Spleen (tissue), 13 donors: ENCODE measurements at places on chromosomes 6 and 20. TPM values are rescaled to one million over a fixed set of nuclear protein-coding genes. Genes with fewer than 3 reads are reported as not detected.

The KCNS1 gene
- polyA plus RNA-seq: not detected

The SLC18B1 gene
- 15.0 TPM for polyA plus RNA-seq

The NR2E1 gene
- polyA plus RNA-seq: not detected

The PDYN gene
- polyA plus RNA-seq: not detected

DNA sequence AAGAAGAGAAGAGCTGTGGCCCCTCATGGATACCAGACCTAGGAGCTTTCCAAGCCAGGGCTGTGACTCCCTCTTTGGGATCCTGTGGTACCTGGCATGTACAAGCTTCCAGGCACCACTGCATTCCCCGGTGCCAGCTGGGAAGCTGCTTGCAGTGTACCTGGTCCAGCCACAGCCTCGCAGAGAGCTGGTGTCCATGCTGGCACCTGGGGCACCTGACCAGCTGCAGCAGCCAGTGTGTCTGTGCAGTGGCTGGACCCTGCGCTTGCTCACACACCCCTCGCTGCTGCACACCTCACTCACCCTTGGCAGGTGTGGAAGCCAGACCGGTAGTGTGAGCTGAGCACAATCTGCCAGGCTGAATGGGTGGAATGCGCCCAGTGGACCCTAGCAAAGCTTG lies 190.9 kb upstream of the MAN1A1 start:
- peak; percentile 64 for DNase-seq

DNA sequence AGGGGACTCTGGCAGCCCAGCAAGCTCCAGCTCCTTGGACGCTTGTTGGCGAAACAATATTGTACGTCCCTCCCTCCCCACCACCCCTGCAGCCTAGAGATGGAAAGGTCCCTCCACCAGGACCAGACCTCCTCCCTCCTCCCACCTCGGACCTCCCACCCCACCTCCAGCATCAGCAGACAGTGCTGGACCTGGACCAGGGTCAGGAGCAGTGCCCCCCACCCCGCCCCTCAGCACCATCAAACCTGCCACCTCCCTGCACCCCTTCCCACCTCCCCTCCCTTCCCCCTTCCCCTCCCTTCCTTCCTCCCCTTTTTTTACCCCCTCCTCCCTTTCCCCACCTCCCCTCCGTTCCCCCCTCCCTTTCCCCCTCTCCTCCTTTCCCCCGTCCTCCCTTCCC lies 98.4 kb downstream of the TAF4 start:
- peak; percentile 31 for DNase-seq

GRCh38 chr6:105769987-105770386 lies 316.1 kb upstream of the PRDM1 start:
- DNase-seq: no peak

GRCh38 chr6:86913795-86914194 lies 23.5 kb upstream of the HTR1E start:
- DNase-seq: no peak

- no peak for DNase-seq
Observed at GRCh38 chr6:146503096-146503495, 40.5 kb upstream of the RAB32 start.
